GM18507 (cell line): ENCODE measurements at places on chromosomes 6 and 20.

GRCh38 chr20:13910492-13910891, 79.9 kb downstream of the SEL1L2 start:
- no peak for DNase-seq

DNA sequence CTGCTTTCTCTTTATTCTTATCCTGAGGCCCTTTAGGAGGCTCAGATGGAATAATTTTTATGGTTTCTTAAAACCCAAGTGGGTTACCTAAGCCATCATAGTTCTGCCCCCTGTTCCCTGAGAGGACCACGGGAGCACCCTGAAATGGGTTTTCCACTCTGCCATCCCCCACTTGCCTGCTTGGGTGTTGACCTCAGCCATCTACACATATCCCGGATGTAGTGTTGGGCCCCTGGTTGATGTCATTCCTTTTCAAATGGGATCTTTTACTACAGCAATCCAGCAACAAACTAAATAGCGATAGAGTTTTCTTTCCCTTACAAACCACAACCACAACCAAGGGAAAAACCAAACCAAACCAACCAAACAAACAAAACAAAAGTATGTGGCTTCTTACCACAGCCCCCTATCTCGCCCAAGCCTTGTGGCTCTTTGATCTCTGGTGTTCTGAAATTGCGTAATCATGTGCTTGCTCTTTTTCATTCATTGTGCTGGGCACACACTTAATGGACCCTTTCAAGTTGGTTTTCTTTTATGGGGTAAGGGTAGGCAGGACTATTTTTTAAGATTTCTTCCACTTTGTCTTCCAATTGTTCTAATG, 154.9 kb downstream of the ESR1 start:
- DNase-seq = no peak

GRCh38 chr6:434051-434705, 42.6 kb downstream of the IRF4 start:
- no peak for DNase-seq

DNA sequence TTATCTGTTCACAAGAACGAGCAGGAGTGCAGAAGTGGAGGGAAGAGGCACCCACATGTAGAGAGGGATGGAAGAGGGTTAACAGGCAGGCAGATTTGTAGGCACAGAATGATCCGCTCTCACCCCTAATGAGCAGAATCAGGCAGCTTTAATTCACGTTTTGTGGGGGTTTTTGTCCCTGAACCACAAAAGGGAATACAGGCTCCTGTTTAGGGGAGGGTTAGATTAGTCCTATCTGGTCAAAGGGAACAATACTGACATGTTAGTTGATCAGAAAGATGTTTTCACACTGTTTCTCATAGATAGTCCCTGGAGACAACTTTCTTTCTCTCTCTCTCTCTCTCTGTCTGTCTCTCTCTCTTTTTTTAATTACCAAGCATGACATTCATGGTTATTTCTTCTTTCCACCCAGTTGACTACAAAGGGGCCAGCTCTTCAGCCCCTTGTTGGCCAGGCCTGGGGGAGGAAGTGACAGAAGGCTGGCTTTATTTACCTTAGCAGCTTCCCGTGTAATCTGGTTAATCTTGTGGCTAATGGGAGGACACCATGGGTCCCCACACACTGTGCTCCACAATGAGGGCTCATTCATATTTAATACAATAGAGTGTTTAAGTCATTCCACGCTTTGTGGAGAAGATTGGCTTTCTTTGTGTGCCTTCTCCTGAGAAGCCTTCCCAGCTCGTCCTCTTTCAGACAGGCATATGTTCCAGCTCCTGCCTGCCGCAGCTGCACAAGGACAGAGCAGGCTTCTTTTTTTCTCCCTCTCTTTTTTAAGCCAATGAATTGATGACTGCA, 958.8 kb downstream of the TFAP2A start:
- no peak for DNase-seq

- no peak for DNase-seq
Measured at GRCh38 chr20:59932616-59933295, 681 bp downstream of the SYCP2 start.

- no peak for DNase-seq
Measured at GRCh38 chr6:95544517-95545225, 32.7 kb upstream of the MANEA start.

GRCh38 chr6:104418125-104418524, 441.6 kb downstream of the HACE1 start:
- DNase-seq = no peak

GRCh38 chr20:59193325-59193724, 29.7 kb downstream of the ZNF831 start:
- DNase-seq = no peak
